ENCODE measurements at places on chromosomes 7 and 10. TPM values are rescaled to one million over a fixed set of nuclear protein-coding genes. Genes with fewer than 3 reads are reported as not detected.

Gene NT5C3A
- total RNA-seq: 16.1 TPM

Gene TDRD1
- not detected for total RNA-seq

Gene FAM20C
- 33.5 TPM for total RNA-seq

Gene ANXA8L1
- 0.17 TPM for total RNA-seq

Gene ITIH5
- not detected for total RNA-seq

DNA sequence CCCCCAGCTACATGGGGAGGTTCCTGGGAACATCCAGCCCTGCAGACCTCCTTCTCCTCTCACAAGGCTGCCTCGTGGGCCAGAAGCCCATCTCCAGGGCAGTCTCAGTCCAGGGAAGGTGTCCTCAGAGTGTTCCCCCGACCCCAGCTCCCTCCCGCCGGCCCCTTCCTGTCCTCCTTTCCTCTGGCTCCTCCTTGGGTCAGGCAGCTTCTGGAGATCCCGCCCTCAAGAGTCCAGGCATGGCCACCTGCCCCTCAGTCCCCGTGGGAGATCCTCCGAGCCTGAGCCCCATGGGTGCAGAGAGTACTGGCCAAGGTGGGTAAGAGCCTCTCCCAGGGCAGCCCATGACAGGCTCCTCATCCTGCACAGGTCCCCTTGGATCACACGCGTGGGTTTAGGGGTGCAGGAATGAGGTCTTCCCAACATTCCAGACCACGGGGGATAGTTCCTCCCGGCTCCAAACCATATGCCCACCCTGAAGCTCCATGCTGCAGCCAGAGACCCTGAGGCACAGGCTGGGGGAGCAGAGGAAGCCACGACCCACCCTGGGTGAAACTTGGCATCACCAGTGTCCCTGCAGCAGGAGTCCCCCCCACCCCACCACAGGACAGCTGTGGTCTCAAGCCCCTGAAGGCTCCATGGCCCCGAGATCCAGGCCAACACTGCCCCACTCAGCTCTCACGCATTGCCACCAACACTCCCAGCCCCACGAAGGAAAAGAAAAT, 65.5 kb downstream of the OAT start:
- no peak overlapping the region for H3K27ac ChIP-seq
- no peak for DNase-seq
- H3K4me3 ChIP-seq: no peak overlapping the region
- peaks cover 19% of the 10 kb centered on the region for H3K4me1 ChIP-seq
- peaks cover 17% of the 10 kb centered on the region for H3K27me3 ChIP-seq

- H3K4me1 ChIP-seq: no peaks in the 10 kb centered on the region
- H3K27me3 ChIP-seq: peaks cover 4% of the 10 kb centered on the region
- H3K27ac ChIP-seq: no peak overlapping the region
- no peak for DNase-seq
Observed at GRCh38 chr10:75919913-75920312, 488.5 kb downstream of the LRMDA start.

GRCh38 chr10:103265717-103266329, 11.1 kb upstream of the INA start:
- no peak overlapping the region for H3K4me3 ChIP-seq
- H3K27ac ChIP-seq: no peak overlapping the region
- H3K36me3 ChIP-seq: peaks cover 4% of the 10 kb centered on the region
- peak; percentile 51 for DNase-seq

GRCh38 chr10:127959428-127959827, 52.5 kb downstream of the PTPRE start:
- no peak for DNase-seq
- H3K27me3 ChIP-seq: no peaks in the 10 kb centered on the region
- H3K4me3 ChIP-seq: no peak overlapping the region
- no peak overlapping the region for H3K27ac ChIP-seq
- no peaks in the 10 kb centered on the region for H3K36me3 ChIP-seq

GRCh38 chr10:97042716-97043562, 142.8 kb downstream of the SLIT1 start:
- no peak overlapping the region for H3K4me3 ChIP-seq
- DNase-seq: no peak
- H3K27me3 ChIP-seq: peaks cover 29% of the 10 kb centered on the region
- H3K36me3 ChIP-seq: no peaks in the 10 kb centered on the region

DNA sequence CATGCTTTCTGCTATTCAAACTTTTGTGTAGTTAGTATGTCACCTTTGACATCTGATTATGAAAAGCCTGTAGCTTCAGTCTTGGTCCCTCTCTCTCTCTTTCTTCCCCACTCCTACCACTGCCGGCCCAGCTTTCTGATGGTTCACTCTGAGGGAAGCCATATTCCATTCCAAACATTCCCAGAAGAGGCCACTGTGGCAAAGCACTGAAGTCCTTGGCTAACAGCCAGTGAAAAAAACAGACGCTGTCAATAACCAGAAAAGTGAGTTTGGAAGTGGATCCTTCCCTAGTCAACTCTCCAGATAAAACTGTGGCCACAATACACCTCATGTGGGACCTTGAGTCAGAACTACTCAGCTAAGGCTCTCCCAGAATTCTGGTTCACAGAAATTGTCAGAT, 950.7 kb upstream of the PHF14 start:
- no peaks in the 10 kb centered on the region for H3K27me3 ChIP-seq
- no peak for DNase-seq
- H3K36me3 ChIP-seq: no peaks in the 10 kb centered on the region

All from HFFc6 (cell line).